NCI-H446 (cell line): ENCODE measurements at places on chromosomes 3 and 15.

- no peak for DNase-seq
These were observed 60.4 kb upstream of the POU1F1 start for GRCh38 chr3:87336761-87337160.

- DNase-seq: no peak
These were observed 3.6 kb upstream of the GK5 start for GRCh38 chr3:142228964-142229363.

- no peak for DNase-seq
These were observed 502.1 kb downstream of the ZBBX start for GRCh38 chr3:166877971-166878370.

GRCh38 chr3:167733961-167734497 is 663 bp downstream of the PDCD10 start:
- DNase-seq: no peak

DNA sequence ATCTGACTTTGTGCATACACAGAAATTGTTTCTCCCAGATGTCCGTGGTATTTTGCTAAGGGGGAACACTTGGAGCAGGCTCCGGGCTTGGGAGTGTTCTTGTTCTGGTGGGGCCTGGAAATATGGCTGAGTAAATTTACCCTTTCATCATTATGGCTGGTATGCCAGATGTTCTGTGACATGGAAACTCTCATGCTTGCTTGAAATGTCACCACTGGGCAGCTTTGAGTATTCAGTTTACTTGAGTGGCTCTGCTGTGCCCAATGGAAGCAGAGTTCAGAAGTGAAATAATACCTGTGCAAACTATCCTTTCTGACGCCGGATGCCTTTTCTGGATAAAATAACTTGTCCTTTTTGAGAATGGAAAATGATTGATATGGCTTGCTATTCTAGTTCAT is 283.6 kb upstream of the TPM1 start:
- DNase-seq: no peak

GRCh38 chr15:73015493-73015892 is 36.8 kb upstream of the NEO1 start:
- no peak for DNase-seq

DNA sequence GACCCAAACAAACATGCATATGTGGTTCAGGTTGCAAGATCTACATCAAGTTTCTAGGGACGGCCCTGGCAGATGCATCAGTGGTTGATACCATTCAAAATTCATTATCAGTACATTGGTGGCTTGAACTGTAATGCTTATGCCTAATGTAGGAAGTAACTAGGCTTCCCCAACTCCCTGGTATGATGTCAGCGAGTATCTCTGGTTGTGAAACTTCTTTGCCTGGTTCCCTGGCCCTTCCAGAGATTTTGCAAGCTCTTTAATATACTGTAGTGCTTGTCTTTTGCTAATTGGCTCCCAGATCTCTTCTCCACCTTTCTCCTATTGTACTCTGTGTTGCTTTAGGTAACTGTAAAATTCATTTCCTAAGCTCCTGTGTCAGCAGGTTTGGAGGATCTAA is 114.8 kb upstream of the RARB start:
- DNase-seq: no peak

DNA sequence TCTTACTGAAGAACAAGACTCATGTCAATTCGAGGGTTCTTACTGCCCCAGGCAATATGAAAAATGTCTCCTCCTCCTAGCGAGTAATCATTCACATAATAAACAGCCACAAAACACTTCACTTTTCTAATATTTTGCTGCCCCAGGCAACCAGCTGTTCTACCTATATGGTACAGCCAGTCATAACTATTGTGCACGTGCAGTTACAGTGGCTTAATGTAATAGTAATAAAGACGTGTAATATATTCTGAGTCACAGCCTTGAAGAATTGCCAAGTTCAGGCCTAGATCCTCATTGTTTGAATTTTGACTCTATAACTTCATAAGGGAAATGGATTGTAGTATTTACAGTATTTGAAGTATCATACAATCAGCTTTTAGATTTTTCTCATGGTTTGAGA is 1250.0 kb upstream of the GBE1 start:
- no peak for DNase-seq

DNA sequence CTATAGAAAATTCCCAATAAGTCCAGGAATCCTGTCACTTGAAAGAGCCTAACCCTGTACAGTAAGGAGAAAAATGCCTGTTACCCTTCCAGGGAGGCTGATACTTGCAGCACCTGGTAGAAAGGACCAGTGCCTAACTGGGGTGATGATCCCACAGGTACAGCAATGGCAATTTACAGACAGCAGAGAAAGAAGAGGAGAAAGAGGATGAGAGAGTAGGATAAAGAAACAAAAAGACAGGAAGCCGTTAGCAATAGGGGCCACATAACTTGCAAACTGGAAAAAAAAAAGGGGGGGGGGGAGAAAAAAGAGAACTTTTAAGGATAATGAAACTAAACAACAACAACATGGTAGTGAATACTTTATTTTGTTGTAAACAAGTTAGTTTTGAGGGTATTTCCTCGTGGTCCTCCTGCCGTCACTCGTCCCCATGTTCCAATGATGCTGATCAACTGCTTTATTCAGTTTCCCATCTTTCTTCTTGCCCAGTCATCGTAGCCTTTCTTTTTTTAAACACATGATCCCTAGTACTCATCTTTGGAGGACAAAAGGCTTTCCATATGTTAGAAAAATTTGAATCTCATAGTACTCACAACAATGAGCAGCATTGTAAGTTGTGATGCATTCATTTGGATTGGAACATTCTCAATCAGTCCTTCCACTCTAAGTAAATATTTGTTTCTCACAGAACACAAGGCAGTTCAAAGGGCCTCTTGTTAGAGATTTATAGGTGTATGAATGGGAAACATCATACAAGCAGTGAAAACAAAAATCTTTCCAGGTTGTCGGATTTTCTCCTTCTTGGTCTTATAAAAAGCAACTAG is 8.6 kb downstream of the TM4SF1 start:
- DNase-seq: no peak

DNA sequence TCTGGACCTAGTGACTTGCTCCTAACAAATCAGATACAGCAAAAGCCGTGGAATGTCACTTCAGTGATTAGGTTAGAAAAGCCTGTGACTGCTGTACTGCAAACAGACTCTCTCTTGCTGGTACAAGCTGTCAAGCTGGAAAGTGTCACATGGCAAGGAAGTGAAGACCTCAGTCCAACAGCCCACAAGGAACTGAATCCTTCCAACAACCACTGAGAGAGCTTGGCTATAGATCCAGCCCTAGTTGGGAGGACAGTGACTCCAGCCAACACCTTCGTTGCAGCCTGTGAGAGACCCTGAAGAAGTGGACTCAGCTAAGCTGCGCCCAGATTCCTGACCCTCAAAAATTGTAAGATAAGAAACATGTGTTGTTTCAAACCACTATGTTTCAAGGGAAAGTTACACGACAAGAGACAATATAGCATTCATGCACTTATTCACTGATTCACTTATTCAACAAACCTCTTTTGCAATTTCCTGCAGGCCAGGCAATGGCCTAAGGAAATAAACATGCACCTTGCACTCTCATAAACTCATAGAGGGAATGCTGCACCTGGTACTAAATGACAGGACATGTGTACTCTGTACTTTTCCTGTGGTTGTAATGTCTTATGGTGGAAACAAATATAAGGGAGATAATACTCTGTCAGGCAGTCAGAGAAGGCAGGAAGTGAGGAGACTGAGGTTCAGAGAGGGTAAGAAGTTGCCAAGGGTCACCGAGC is 142.9 kb downstream of the CADPS start:
- no peak for DNase-seq

GRCh38 chr3:16761571-16761970 is 123.2 kb upstream of the PLCL2 start:
- no peak for DNase-seq

DNA sequence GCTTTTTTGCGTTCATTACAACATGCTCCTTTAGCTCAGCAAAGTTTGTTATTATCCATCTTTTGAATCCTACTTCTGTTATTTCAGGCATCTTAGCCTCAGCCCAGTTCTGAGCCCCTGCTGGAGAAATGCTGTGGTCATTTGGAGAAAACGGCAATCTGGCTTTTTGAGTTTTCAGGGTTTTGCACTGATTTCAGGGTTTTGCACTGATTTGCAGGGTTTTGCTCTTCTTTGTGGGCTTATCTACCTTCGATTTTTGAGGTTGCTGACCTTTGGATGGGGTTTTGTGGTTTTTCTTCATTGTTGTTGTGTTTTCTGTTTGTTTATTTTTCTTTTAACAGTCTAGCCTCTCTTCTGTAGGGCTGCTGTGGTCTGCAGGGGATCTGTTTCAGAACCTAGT is 137.4 kb downstream of the RSRC1 start:
- no peak for DNase-seq

DNA sequence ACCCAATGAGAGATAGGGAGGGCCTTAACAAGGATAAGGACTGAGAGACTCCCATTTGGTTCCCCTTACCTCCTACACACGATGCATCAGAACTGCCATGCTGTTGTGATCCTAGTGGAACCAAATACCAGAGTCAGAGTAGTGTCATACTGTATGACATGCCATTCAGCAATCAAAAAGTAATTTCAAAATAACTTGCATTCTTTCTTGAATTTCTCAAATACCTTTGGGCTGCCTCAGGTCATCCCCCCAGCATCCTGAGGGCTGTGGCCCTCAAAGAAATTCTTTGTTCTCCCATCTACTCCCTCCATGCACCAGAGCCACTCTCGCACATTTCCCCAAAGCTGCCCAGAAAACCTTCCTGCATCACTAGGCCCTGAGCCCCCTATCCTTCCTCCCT is 68.9 kb upstream of the PPP2R3A start:
- no peak for DNase-seq

GRCh38 chr3:75300606-75301005 is 363.5 kb upstream of the FRG2C start:
- DNase-seq: no peak

DNA sequence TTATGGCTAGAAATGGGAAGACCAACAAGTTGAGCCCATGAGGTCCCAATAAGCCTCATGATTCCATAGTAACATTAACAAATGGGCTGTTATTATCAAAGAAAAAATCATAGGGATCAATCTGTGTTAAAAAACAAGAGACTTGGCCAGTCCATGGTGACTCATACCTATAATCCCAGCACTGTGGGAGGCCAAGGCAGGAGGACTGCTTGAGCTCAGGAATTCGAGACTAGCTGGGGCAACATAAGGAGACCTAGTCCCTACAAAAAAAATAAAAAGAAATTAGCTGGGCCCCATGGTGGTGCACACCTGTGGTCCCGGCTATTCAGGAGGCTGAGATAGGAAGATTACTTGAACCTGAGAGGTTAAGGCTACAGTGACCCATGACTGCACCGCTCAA is 124.8 kb downstream of the DMXL2 start:
- DNase-seq: no peak

GRCh38 chr3:14410106-14410502 is 7.7 kb downstream of the SLC6A6 start:
- no peak for DNase-seq

DNA sequence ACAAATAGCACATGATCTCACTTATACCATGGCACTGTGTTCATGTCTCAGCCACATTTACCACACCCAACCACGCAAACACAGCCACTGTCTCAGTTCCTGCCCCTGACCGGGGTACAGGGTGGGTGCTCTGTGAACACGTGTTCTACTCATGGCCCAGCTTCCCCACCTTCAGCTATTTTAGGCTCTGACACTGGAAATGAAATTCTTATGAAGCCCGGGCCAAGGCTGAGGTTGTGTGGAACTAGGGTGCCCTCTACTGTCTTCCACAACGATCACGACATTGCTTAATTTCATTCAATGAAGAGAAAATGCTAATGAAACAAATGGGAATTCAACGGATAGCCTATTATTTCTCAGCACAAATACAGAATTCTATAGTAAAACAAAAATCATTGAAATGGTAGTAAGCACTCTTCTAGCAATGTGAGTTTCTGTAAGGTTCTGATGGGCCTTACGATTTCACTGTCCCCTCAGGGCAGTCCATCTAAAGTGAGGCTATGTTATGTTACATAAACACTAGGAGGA is 2.1 kb upstream of the GABRA5 start:
- no peak for DNase-seq

- DNase-seq: no peak
These were observed 109.1 kb downstream of the LPP start for GRCh38 chr3:188262913-188263683.

DNA sequence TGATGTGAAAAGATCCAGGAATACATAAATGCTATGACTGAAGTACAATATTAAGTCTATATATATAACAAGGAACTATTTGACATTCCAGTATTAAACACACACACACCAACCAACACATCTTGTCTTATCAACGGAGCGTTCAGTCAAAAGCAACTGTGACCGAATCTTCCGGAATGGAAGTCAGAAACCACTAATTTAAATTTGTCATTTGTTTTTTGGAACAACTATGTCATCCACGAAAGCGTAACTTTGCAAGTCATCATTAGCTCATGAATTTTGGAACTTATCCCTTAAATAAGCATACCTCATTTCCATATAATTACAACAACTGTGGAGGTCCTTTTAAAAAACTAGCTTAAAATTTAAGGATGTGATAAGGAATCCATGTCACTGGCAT is 5.0 kb downstream of the ZNF385D start:
- no peak for DNase-seq

DNA sequence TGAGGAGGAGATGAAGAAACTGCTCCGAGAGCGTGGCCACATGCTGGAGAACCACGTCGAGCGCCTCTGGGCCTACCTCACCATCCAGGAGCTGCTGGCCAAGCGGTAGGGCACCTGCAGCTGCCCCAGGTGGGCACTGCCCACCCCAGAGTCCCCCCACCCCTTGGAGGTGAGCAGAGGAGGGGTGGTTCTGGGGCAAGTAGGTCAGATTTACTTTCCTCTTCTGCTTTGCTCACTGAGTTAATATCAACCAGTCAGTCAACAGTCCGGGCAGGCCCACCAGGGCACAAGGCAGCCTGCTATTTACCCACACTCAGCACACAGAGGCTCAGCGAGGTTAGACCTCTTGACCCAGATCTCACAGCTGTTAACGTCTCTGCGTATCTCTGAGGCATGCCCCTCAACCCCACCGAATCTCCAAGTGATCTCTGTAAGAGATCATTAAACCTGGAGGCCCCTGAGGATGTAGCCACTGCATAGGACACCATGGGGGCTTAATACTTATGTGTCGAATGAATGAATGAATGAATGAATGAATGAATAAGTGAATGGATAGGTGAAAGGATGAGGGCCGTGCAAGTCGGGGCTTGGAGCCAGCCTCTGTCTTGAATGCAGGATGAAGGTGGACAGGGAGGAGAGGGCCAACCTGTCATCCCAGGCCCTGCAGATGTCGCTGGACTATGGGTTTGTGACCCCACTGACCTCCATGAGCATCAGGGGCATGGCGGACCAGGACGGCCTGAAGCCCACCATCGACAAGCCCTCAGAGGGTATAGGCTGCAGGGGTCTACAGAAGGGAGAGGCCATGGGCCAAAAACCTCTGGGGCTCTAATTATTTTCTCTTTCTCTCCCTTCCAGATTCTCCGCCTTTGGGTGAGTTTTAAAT is 8.0 kb upstream of the ITIH3 start:
- no peak for DNase-seq
